ENCODE measurements at places on chromosomes 6 and 20.

GRCh38 chr6:114579486-114579885 lies 236.7 kb upstream of the HS3ST5 start:
- DNase-seq = no peak

- no peak for DNase-seq
These were observed 29.9 kb downstream of the SGK1 start for GRCh38 chr6:134287859-134288537.

DNA sequence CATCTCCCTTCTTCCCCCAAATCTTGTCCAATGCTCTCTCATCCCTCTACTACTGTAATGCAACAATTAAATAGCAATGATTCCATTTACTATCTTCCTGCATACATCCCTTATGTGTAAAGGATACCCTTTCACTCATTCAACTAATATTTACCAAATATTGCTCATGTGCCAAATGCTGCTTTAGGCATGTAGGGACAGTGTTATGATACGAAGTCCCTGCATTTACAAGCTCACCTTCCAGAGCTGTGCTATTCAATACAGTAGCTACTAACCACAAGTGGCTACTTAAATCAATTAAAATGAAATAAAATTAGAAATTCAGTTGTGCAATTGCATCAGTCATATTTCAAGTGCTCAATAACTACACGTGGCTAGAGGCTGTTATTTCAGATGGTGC lies 41.1 kb downstream of the GMDS start:
- DNase-seq = no peak

GRCh38 chr6:88045521-88046136 lies 2.0 kb upstream of the SPACA1 start:
- DNase-seq = no peak

DNA sequence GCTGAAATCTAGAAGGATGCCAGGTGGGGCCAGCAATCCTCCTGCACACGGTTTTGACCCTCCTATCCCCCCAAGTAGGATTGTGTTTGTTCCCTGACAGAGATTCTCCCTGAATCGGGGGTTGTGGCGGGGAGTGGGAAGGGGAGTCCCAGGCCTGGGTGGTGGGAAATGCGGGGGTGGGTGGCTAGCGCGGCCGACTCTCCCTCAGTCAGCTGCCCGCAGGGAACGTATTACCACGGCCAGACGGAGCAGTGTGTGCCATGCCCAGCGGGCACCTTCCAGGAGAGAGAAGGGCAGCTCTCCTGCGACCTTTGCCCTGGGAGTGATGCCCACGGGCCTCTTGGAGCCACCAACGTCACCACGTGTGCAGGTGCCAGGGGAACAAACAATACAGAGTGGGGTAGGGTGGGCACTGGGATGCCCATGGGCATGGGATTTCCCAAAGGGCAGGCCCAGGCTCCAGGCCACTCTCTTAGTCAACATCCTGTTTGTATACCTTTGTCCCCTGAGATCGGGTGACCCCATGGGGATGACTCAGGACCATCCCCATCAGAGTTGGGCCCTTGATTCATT lies 16.1 kb upstream of the ZNF76 start:
- DNase-seq = no peak

DNA sequence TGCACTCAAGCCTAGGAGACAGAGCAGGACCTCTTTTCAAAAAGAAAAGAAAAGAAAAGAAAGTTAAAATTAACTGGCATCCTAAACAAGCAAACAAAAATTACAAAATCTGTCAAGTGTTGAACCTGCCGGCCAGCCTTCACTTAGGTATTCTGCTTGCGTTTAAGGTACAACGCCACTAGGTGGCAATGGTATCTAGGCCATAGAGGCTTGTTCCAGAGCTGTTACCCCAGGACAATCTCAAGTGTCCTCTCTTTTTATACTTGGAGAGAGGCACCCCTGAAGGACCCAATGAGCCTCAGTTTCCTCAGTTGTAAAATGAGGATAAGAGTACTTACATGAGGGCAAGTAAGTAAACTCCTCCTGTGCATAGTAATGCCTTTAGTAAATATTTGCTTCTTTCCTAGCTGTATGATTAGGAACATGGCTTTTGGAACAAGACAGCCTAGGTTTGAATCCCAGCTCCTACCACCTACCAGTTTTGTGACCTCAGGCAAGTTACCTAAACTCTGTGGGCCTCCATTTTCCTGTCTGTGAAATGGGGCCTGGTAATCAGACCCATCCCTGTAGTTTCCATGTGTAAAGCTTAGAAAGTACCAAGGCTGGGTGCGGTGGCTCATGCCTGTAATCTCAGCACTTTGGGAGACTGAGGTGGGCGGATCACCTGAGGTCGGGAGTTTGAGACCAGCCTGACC lies 5.8 kb upstream of the PACSIN1 start:
- DNase-seq = peak; percentile 26

- no peak for DNase-seq
These were observed 126.5 kb downstream of the PACRG start for GRCh38 chr6:162854228-162854627.

GRCh38 chr20:1885254-1885653 lies 10.0 kb upstream of the SIRPA start:
- DNase-seq = no peak

DNA sequence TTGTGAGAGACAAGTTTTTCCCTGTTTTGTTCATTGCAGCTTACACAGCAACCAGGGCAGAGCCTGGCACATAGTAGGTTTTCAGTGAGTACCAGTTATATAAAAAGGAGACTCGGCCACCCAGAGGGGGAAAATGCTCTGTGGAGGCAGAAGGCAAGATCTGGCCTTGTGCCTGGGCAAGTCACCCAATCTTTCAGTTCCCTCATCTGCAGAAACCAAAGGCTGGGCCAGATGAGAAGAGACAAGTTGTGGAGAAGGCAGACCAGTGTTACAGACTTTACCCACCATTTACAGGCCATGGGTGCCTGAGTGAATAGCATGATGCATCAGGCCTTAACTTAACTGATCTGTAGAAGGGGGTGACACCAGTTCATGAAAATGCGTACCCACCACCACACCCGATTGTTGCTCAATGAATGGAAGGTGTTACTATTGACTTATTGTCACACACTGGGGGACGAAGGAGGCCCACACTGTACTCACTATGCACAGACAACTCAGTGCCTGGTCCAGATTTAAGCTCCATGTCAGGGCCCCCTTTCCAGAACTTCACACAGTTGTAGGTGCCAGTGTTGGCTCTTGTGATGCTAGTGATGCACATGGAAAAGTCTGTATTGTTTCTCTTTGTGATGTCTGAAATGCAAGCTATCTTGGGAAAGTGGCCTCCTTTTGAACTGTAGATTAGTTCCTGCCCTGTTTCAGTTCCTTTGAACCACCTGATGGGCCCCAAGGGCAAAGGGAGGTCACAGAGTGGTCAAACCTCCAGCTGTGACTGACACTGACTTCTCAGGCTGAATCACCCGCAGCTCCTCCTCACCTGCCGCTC lies 64.3 kb upstream of the SIRPG start:
- no peak for DNase-seq

DNA sequence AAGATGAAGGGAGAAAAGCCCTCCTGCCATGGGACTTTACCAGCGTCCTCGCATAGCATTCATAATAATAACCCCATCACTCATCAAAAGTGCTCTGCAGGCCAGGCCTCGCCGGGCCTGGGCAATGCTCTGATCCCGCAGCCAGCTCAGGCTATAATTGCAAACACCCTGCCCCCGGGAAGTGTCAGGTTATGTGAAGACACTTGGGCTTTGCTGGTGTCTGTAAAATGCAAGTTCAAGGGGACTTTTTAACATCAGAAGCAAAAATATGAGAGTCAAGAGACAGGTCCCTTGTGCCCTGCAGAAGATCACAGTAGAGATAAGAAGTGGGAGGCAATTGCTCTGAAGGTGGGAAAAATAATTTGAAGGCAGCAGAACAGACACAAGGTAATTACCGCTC lies 381.0 kb downstream of the MAFB start:
- no peak for DNase-seq

DNA sequence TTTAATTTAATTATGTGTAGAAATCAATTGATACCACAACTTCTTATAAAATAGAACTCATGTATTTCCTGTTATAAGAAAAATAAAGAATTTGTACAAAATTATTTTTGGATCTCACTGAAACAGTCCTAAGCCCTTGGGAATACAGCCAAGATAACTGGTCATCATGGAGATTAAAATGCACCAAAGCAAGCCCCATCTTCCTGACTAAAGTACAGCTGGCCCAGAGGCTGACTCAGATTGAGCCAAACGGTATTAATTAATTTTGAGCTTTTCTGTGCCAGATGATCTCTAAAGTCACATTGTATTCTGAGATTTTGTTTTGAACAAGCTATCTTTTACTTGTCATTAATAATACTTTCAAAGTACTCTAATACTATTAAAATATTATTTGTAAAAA lies 978.5 kb downstream of the TBC1D32 start:
- DNase-seq = no peak

GRCh38 chr6:105676857-105677256 lies 274.0 kb upstream of the PREP start:
- no peak for DNase-seq

GRCh38 chr6:33742837-33743236 lies 3.9 kb downstream of the IP6K3 start:
- DNase-seq = no peak

DNA sequence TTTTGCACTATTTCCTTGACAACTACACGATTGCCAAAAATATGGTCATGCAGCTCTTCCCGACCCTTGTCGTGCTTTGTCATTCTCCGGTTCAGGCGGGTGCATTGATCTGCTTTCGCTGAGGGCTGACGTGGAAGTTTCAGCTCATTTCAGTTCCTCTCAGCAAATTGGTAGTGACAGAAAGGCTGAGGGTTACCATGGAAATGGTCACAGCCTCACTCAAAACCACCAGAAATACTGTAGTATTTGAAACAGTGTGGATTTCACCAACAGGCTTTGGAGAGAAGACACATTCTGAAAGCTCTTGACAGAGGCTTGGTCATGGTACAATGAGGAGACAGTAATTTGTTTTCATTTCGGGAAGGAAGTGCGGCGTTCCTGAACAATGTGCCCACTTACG lies 99.7 kb upstream of the EXOC2 start:
- no peak for DNase-seq

- DNase-seq = no peak
These were observed 23.5 kb downstream of the DNAAF9 start for GRCh38 chr20:3383878-3384495.

DNA sequence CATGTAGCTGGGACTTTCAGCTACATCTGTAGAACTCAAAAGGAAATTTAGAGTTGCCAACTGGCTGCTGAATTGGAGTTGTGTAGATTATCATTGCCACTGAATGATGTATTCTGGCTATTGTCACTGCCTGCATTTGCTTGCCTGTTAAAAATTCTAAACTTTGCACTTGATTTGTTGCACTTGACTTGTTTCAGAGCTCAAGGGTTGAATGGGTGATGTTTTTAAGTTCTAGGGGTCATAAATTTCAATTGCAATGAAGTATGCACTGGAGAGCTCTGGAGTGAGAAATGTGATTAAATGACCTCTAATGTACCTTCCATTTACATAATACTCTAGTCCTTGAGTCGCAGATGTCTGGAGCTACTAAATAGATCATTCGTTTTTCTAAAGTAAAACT lies 102.4 kb downstream of the TNFRSF21 start:
- no peak for DNase-seq

DNA sequence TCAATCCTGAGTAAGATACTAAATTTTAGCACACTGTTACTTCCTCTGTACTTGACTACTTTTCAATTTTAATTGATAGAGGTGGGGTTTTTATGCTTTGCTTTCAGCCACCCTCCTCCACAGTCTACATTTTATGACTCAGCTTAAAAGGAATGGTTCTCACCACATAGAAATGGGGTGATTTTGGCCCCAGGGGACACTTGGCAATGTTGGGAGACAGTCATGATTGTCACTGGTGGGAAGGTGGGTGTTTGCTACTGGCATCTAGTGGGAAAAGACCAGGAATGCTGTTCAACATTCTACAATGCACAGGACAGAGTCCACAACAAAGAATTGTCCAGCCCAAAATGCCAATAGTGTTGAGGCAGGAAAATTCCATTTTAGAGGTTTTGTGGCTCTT lies 71.3 kb downstream of the PCSK2 start:
- DNase-seq = no peak

- DNase-seq = no peak
These were observed 14.0 kb upstream of the MRGBP start for GRCh38 chr20:62782149-62782892.

DNA sequence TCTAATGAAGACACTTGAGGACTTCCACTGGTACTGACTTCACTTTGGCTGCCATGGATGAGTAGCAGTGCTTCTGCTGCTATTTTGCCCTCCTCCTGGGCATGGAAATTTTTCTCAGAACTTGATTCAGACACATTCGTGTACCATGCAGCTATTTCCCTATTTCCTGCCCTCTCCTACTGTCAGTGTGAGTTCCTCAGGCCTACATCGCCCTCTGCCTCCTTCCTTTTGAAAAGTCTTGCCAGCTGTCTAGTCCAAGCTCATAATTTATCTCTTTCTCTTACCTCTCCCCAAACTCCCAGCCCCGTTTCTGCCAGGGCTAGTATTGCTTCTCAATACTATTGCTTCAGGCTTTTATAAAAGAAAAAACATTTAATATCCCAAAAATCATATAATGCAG lies 470.2 kb downstream of the ADGRB3 start:
- no peak for DNase-seq

GRCh38 chr6:134753001-134753400 lies 196.9 kb downstream of the ALDH8A1 start:
- DNase-seq = no peak

- no peak for DNase-seq
These were observed 595 bp downstream of the REM1 start for GRCh38 chr20:31475472-31476293.

DNA sequence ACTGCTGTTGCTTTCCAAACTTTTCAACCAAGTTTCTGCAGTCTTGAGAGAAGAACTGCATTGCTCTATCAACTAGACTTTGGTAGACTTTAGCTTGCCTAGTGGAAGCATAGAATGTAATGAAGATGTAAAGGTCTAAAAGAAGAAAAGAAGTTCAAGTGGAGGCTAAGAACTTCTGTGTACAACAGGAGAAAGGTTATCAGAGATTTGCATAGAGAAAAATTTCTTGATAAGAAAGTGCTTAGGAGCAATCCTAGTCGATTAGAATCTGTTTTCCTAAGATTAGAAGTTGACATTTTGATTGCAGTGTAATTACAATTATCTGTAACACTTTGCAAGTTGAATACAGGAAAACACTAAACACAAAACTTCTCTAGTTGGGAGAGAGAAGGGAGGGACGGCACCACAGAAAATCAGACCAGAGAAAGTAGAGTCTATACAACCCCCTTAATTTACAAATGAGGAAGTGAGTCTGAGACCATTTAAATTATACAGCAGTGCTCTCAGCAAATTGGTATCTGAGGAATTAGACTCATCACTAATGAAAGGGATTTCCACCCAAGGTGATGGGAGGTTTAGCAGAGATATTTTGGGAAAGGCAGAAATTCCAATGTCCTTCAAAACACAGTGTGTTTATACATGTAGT lies 194.3 kb upstream of the MARCKS start:
- no peak for DNase-seq

GRCh38 chr6:69343851-69344250 lies 453.0 kb downstream of the LMBRD1 start:
- no peak for DNase-seq
